ENCODE measurements at places on chromosomes 6 and 20.
A peak's percentile ranks its signal among the peaks of the same experiment; 100 is the strongest.

DNA sequence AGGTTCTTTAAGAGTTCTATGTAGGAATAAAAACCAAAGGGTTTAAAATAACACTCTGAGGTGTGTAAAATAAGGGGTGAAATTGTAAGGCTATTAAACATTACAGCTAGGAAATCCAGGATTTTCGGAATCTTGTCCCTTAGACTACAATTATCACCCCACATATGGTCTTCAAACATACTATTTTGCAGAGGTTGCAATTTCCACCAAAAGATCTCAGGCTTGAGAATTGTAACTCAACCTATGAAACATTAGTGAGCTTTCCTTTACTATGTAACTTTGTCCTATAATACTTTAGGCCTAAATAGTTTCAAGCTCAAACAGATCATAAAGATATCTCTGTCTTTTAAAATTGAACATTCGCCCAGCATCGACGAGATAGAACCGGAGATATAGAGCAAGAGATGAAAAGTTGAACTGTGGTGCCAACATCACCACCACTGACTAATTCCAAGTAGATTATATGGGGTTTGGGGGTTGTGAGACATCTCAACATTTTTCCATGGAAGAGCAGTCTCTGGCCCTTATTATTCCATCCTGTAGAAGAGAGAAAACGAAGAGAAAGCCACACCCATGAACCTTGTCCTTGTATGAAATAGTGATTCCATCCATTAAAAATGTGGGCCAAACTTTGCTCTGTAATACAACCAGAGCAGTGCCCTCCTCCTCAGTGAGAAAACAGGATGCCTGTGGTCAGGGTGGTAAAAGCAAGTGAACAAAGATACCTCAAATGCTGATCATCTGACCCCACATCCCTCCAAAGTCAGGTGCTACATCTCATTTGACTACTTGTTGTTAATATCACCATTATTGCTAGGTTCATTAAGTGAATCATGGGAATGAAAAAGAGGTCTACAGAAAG is 284.5 kb upstream of the GJE1 start:
- DNase-seq: no peak

DNA sequence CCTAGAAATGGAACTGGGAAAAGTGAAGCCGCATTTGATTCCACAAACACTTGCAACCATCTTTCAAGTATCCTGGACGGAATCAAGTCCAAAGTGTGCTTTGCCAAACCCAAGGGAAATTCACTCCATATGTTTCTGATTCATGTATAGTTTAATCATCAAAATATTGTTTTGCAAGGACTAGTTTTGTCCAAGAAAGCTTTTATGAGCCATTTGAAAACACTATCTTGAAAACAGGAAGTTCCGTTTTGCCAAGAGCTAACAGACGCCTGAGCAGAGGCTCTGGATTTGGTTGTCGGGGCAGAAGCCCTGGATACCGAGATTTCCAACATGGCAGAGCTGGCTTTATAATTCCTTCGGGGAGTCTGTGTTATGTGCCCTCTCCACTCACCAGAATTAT is 251.1 kb downstream of the PHACTR1 start:
- no peak for DNase-seq

- DNase-seq: no peak
Observed at GRCh38 chr6:126002755-126003679, 16.7 kb downstream of the TRMT11 start.

GRCh38 chr6:125512621-125513020 is 210.9 kb upstream of the HDDC2 start:
- DNase-seq: no peak

DNA sequence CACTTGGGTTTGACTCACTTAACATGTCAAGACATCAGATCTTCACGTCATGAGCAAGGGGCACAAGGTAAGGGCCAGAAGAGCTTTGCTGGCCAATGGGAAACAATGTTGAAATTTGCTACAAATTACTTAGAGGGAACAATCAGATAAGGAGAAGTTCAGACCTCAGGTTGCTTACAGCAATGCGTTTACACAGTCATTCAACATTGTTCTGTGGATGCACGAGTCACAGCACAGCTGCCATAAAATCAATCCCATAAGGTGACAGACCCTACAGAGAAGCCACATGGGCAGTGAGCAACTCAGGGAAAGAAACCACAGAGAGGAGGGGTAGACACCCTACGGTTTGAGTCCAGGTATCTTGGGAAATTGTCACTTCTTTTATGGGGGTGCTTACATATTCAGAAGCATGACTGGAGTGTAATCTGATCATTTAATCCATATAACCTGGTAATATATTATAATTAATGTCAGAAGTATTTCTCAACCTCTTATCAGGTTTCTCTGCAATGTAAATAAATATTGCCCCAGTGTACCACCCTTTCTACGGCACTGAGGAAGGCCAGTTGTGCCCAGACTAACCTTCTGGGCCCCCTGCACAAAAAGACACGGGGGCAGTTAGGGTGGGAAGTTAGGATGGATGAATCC is 2.3 kb upstream of the SLC22A2 start:
- DNase-seq: no peak

GRCh38 chr6:23106951-23107350 is 537.6 kb downstream of the HDGFL1 start:
- DNase-seq: no peak

DNA sequence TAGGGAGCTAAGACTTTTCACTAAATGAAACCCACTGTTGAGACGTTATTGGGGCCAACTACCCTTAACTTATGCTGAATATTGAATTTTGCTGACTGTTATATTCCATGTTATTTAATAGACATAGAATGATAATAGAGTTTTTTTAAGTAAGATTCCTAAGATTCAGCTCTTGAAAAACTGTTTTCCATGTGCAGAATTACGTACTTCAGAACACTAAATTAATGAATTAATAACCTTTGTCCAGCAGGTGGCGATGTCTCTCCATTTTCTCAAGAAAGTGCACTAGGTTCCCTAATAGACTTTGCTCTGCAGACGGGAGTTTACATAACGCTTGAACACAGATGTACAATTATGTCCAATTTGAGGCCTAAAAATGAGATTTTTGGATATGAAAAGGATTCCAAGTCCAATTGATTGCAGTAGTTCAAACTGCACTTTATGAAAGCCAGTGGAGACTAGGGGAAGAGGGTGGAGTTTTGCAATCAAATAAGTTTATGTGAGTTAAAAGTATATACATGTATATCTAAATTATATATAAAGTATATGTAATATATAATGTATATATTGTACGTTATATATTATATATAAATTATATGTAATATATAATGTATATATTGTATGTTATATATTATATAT is 282.1 kb downstream of the UST start:
- no peak for DNase-seq

DNA sequence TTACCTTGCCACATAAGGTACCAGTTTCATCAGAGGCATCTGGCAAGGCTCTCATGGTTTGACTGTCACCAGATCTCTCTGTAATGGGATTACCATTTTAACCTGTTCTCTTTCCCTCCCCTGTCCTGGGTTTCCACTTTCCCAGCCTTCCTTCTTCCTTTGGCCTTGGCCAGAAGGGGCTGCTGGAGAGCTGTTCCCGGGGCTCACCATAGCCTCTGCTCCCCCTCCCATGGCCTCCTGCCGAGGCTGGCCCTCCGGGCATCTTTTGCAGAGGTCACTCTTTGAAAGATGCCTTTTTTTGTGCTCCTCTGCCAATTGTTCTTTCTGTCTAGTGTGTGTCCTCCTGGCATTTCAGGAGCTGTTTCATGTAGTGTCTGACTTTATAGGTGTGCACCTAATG is 100.7 kb upstream of the SCP2D1 start:
- DNase-seq: no peak

DNA sequence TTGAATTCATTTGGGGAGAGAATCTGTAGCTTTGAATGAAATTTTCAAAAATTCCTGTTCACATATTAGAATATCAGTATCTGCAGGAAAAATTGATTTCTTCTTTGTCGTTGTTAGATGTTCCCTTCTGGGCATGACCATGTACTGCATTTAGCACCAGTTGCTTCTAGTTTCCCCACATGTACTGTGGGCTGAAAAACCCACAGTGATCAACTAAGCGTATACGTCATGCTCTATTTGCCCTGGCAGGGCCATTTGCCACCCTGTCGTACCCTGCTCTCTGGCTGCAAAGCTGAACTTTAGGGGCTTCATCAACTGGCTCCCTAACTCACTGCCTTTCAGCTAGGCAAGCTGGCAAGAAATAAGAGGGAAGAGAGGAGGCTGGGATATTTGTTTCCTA is 340.7 kb upstream of the TSHZ2 start:
- no peak for DNase-seq

DNA sequence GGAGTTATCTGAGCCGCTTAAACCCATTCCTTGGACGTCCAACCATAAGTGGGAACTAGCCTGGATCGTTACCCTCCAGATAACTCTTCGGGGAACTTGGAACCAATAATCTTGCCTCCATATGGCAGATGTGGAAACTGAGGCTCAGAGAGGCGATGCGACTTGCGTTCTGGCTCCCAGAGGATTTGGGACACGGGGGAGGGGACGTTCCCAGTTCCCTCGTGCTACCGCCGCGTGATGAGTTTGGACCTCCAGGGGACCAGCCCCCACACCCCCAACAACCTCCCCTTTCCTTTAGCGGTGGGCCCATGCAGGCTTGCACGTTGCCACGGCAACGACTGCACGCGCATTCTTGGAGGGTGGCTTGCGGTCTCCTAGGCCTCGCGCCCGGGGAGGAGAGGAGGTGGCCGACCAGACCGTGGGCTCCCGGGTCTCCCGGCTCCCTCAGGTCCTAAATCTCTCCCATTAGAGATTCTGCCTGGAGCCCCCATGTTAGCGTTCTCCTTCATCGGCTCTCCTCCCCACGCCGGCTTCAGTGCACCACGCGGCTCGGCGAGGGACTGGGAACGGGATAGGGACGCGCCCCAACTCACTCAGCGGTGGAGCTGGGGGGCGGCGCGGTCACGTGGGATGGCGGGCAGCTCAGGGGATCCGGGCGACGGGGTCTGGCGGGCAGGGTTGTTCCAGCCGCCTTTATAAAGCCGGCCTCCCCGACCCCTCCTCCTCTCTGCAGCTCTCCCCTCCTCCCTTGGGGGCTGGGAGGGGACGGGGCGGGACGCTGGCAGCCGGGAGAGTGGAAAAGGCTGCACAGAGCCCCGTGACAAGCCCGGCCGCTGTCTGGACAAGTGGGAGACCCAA is at the start of gene PLTP:
Gene PLTP (minus strand): TSS at position 670 of the 858 bp plus-strand sequence. CDS start 703 bp downstream, outside the sequence.
- DNase-seq: no peak

DNA sequence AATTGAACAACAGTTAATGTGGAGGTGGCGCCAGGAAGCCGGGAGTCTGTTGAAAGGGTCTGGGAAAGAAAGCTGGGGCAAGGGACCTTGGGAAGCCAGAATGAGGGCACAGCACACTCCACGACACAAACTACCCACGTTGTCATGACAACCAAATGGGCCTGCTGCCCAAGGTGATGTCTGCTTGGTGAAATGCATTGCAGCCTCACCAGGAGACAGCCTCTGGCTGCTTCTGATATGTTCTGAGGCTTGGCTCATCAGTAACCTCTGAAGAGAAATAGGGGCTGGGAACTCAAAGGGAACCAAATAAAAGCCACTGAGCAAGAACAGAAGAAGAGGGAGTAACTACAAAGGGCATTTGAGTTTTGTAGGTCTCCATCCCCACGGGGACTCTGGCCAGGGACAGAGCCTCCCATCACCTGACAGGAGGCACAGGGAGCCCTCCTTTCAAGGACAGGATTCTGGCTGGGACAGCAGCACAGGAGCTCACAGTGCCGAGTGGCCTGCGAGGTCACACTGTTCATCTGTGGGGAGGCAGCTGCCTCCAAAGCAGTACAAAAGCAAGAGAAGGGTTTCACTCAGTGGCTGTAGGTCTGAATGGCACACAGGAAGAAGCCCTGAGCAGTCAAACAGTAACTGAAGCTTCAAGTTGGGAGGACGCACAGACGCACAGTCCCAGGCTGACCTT is 44.6 kb upstream of the KCNK16 start:
- DNase-seq: no peak

- no peak for DNase-seq
Observed at GRCh38 chr6:79425589-79426311, 111.5 kb downstream of the LCA5 start.

GRCh38 chr6:53640361-53640760 is 25.2 kb downstream of the KLHL31 start:
- DNase-seq: no peak

DNA sequence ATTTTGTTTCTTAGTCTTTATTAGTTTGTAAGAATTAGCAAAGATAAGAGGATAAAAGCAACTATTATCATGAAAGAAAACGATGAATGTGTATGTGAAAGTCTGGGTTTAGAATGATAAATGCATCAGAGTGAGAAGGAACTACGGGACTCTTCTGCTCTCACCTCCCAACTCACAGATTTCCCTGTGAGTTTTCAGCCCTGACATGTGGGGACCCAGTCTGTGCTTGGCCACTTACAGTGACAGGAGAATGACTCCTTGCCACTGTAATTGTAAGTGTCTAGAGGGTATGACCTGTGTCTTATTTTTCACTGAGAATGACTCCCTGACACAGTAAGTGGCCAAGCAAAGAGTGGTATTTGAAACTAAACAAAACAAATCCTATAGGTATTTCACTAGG is 2.5 kb downstream of the HLA-DPA1 start:
- DNase-seq: no peak

DNA sequence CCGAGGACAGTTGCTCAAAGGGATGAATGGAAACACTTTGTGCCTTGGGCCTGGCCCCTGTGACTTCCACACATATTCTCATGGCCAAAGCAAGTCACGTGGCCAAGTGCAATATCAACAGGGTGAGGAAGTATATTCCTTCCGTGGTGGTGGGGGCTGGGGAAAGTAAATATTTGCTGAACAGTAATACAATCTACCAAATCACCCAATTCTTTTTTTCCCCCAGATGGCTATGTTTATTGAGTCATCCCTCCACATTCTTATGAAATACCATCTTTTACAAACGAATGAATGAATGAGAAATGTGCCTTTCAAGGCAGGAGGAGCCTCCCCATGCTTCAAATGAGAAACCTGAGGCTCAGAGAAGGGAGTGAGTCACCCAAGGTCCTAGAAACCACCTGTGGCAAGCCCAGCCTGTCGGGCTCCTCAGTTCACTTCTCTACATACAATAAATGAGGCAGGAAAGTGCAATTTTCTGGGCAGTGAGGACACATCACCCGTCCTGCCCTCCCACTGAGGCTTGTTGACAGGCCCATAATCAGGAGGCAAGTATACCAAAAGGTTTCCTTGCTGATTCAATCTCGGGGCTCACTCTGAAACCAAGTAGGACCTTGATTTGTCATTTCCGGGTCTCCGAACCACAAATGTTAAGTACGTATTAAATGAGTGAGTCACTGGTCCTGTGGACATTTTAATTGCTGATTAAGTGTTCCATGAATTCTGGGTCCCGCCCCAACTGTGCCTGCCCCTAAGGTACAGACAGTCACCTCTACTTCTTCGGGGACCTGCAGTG is 25.3 kb upstream of the TOP1 start:
- DNase-seq: peak; percentile 33

- DNase-seq: no peak
Observed at GRCh38 chr6:104325341-104326172, 534.2 kb downstream of the HACE1 start.

Data from H1 (cell line).